Thyroid gland (tissue), 4 donors: ENCODE measurements at places on chromosomes 7 and 10. TPM values are rescaled to one million over a fixed set of nuclear protein-coding genes. Genes with fewer than 3 reads are reported as not detected.
A peak's percentile ranks its signal among the peaks of the same experiment; 100 is the strongest.

DNA sequence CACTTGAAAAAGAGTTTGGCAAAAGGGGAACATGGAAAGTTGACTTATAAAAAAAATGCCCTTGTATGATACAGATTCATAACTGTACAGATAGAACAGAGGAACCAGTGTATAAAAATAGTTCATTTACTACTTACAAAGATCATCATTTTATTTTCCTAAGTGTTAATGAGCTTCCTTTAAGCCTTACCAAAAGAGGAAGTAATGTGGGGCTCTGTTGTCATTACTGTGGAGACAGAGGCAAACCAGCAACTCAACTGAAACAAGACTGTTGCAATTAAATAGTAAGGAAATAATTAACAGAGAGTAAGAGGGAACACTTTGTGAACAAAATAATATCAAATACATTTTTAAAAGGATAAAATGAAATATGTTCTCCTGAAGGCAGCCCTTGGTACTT lies 526.2 kb upstream of the ADARB2 start:
- no peak for DNase-seq
- no peak overlapping the region for H3K27ac ChIP-seq
- no peaks in the 10 kb centered on the region for H3K27me3 ChIP-seq
- no peaks in the 10 kb centered on the region for H3K4me1 ChIP-seq
- H3K36me3 ChIP-seq = no peaks in the 10 kb centered on the region

DNA sequence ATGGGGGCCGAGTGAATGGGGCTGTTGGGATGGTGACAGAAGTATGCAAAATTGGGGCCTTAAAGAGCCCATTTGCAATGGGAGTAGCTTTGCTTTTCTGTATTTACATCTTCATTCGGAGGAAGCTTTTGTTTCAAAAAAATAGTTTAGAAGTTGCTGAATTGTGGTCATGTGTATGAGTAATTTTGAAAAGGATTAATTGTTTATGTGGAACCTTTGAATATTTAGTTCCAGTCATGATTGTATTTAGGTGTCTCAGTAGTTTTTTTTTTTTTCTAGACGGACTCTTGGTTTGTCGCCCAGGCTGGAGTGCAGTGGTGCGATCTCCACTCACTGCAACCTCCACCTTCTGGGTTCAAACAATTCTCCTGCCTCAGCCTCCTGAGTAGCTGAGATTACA lies 37.2 kb downstream of the RBM33 start:
- DNase-seq = no peak
- H3K36me3 ChIP-seq = no peaks in the 10 kb centered on the region
- H3K27me3 ChIP-seq = no peaks in the 10 kb centered on the region
- H3K4me1 ChIP-seq = no peaks in the 10 kb centered on the region

DNA sequence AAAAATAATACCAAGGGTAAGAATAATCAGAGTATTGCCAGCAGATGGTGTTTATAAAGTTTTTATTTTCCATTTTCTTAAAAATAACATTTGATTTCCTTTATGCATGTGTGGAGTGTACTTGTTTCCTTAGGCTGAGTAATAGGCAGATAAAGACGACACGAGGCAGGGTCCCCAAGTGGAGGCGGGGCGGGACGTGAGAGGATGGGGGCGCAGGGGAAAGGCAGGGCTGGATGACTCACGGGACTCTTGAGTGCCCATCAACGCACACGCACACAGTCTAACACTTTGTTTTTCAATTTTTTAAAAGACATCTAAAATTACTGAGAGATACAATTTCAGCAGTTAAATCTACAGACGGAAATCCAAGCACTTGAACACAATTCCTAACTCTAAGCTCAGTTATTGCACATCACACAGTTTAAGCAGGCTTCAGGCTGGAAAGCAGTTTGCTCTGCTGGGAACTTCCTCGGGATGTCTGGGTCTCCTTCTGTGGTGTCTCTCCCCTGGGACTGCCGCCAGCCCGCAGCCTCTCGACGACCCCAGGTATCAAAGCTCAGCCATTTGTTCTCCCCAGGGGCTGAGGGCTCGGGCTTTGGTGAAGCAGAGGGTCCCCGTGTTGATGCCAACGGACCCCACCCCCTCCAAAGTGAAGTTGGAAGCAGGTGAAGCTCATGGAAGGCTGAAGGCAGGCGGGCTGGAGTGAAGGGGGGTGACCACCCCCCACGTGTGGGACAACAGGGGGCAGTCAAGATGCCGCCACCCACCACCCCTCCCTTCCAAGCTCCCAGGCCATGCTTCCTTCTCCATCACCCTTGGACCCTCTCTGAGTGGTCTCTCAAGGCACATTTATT lies 29.1 kb downstream of the SPOCK2 start:
- H3K27me3 ChIP-seq = no peaks in the 10 kb centered on the region
- H3K4me1 ChIP-seq = no peaks in the 10 kb centered on the region
- no peaks in the 10 kb centered on the region for H3K36me3 ChIP-seq
- DNase-seq = no peak

DNA sequence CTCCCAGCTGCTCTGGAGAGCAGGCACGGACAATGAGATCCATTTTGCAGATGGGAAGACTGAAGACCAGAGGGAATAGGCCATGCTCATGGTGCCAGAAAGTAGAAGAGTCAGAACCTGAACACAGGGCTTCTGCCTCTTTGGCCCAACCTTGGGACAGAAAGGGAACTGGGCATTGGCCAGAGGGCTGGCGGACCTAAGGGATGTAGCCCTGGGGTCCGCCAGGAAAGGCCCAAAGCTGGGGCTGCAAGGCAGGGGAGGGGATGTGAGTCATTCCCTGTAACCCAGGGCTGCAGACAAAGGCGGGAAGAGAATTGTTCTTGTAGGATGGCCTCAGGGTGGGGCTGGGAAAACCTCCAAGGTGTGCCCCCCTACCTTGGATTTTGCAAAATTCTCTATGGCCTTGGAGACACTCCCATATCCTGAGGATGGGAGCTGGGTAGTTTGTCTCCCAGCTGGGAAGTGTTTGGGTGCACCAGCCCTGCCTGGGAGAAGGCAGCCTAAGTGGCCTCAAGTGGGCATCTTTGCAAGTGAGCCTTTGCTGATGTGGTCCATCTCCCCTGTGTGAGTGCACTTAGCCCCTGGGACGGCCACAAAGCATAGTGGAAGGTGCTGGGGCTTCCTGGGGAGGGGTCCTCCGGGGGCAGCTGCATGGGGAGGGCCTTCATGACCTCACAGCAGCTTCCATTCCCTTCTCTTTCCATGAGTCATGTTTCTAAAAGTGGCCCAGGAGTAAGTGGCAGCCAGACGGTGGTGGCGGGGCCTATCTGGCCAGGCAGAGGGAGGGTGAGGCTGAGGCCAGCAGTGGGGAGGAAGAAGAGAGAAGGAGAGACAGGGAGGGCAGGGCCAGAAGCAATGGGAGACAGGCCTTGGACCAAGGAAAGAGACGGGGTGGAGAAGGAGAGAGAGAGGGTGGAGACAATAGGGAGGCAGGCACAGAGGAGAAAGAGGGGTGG lies 9.2 kb downstream of the AQP1 start:
- H3K27me3 ChIP-seq = no peaks in the 10 kb centered on the region
- H3K4me1 ChIP-seq = peaks cover 7% of the 10 kb centered on the region
- no peak overlapping the region for H3K4me3 ChIP-seq
- no peaks in the 10 kb centered on the region for H3K36me3 ChIP-seq
- no peak overlapping the region for H3K27ac ChIP-seq

- DNase-seq = no peak
- no peak overlapping the region for H3K27ac ChIP-seq
- H3K36me3 ChIP-seq = no peaks in the 10 kb centered on the region
- H3K4me3 ChIP-seq = no peak overlapping the region
Measured at GRCh38 chr7:81075150-81075549, 156.3 kb upstream of the SEMA3C start.

DNA sequence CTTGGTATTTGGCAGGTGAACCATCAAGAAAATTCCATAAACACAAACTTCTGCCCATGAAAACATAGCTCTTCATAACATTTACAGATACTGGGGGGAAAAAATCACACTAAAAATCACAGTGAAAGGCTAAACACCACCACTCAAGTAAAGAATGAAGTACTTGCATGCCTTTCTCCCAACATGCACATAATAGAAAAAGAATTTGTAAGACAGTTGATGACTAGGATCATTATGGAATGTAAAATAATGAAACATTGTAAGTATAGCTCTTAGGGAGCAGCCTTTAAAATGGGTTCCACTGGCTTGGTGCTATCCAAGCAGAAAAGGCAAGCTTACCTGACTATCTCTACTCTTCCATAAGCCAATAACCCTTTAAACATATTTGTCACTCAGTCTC lies 299.9 kb upstream of the LRRN3 start:
- no peak overlapping the region for H3K27ac ChIP-seq
- H3K36me3 ChIP-seq = no peaks in the 10 kb centered on the region
- no peak for DNase-seq
- no peaks in the 10 kb centered on the region for H3K4me1 ChIP-seq

GRCh38 chr7:18144166-18144565 lies 116.5 kb upstream of the PRPS1L1 start:
- DNase-seq = no peak
- H3K27ac ChIP-seq = no peak overlapping the region
- H3K36me3 ChIP-seq = no peaks in the 10 kb centered on the region
- no peaks in the 10 kb centered on the region for H3K27me3 ChIP-seq
- no peaks in the 10 kb centered on the region for H3K4me1 ChIP-seq

DNA sequence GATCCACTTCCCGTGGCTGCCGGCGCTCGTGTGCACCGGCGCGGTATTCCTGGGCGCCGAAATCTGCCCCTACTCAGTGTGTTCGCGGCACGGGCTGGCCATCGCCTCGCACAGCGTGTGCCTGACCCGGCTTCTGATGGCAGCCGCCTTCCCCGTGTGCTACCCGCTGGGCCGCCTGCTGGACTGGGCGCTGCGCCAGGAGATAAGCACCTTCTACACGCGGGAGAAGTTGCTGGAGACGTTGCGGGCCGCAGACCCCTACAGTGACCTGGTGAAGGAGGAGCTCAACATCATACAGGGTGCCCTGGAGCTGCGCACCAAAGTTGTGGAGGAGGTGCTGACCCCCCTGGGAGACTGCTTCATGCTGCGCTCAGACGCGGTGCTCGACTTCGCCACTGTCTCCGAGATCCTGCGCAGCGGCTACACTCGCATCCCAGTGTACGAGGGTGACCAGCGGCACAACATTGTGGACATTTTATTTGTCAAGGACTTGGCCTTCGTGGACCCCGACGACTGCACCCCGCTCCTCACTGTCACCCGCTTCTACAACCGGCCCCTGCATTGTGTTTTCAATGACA lies 1.3 kb downstream of the CNNM1 start:
- peak; percentile 43 for DNase-seq
- no peaks in the 10 kb centered on the region for H3K27me3 ChIP-seq
- no peak overlapping the region for H3K4me3 ChIP-seq
- no peak overlapping the region for H3K27ac ChIP-seq

DNA sequence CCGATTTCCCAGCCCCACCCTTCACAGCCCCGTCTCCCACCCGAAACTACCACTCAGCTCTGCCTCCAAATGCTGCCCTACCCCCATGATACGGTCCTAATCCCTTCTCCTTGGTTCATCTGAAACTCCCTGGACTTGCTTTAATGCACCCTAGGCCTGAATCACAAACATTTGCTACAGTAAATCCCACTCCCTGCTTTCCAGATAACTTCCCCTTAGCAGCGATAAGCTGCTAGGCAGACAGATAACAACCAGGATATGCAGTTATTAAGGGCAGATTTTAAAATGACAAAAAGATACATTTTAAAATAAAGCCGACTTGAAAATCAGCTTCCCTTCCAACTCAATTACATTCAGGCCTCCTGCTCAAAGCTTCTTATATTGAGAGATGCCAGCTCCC lies 514.7 kb downstream of the GRID1 start:
- H3K4me3 ChIP-seq = no peak overlapping the region
- H3K27me3 ChIP-seq = no peaks in the 10 kb centered on the region
- H3K36me3 ChIP-seq = no peaks in the 10 kb centered on the region
- DNase-seq = no peak

GRCh38 chr7:71547426-71547825 lies 415.5 kb downstream of the GALNT17 start:
- no peaks in the 10 kb centered on the region for H3K4me1 ChIP-seq
- no peaks in the 10 kb centered on the region for H3K27me3 ChIP-seq
- H3K36me3 ChIP-seq = no peaks in the 10 kb centered on the region
- no peak overlapping the region for H3K27ac ChIP-seq
- no peak overlapping the region for H3K4me3 ChIP-seq

- no peaks in the 10 kb centered on the region for H3K36me3 ChIP-seq
- H3K27ac ChIP-seq = no peak overlapping the region
- peak; percentile 2 for DNase-seq
- H3K27me3 ChIP-seq = no peaks in the 10 kb centered on the region
- H3K4me3 ChIP-seq = no peak overlapping the region
Measured at GRCh38 chr7:157389951-157390730, 53.3 kb downstream of the DNAJB6 start.

Gene ZNF786
- 6.6 TPM for total RNA-seq

DNA sequence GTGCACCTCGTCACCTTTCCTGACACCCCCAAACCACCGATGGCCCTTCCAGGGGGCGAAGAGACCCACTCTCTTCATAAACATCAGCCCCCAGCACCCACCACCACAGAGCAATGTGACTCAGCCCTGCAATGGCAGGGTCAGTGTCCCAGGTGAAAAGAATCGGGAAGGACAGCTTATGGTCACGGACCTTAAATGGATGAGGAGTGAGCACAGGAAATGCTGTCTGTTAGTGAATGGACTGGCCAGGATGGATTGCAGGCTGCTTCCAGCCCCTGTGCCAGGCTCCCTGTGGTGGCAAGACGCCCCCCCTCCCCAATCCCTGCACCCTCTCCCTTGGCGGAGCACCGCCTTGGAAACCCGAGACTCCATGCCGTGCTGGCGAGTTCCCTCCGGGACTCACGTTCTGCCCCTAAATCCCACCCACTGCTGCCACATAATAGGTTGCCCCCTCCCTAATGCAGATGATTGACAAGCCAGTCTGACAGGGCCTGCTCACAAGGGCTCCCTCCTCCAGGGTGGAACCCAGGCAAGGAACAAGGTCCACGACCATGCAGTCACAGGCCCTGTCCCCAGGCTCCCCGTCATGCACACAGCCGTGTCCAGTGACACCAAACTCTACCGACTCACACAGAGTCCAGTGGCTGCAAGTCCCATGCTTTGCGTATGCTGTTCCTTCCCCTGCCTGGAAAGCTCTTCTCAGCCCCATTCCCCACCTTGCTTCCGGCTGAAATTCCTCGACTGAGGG lies 7.3 kb downstream of the ASB13 start:
- no peaks in the 10 kb centered on the region for H3K27me3 ChIP-seq
- no peak for DNase-seq
- H3K4me3 ChIP-seq = no peak overlapping the region
- no peaks in the 10 kb centered on the region for H3K4me1 ChIP-seq
- H3K27ac ChIP-seq = no peak overlapping the region

Gene SFRP5
- 0.40 TPM for total RNA-seq

Gene FOXI2
- not detected for total RNA-seq

Gene SLC18A2
- not detected for total RNA-seq

GRCh38 chr10:132884691-132885271 lies 57.6 kb downstream of the CFAP46 start:
- no peaks in the 10 kb centered on the region for H3K4me1 ChIP-seq
- H3K27ac ChIP-seq = no peak overlapping the region
- H3K27me3 ChIP-seq = no peaks in the 10 kb centered on the region
- no peaks in the 10 kb centered on the region for H3K36me3 ChIP-seq
- DNase-seq = no peak
- no peak overlapping the region for H3K4me3 ChIP-seq

Gene VIPR2
- 0.33 TPM for total RNA-seq
